ENCODE measurements at places on chromosomes 5 and 9. TPM values are rescaled to one million over a fixed set of nuclear protein-coding genes. Genes with fewer than 3 reads are reported as not detected.
A peak's percentile ranks its signal among the peaks of the same experiment; 100 is the strongest.

DNA sequence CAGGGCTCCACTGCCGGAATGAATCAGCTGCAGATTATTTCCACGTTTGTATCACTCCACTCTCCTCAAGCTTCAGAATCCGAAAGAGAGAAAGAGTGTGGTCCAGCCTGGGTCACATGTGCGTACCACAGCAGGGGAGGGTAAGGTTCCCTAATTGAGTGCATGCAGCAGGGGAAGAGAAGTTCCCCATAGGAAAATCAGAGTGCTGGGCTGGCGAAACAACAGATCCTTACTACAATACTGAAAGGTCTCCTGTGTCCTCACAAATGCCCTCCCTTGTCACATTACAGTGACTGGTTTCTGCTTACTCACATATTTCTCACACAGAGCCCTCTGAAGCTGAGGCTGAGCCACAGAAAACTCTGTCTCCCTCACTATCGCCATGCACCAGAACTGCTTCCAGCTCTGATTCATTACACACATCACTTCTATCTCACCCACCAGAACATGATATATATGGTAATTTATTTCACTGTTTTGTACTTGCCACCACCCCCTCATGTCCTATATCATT, 532.2 kb upstream of the TUSC1 start:
- DNase-seq = peak; percentile 26

GRCh38 chr5:132746954-132747615, at the start of gene CCNI2:
Gene CCNI2 (plus strand): TSS chr5:132747426. CDS start chr5:132747496, 70 bp downstream.
- peak; percentile 28 for DNase-seq

GRCh38 chr5:141637767-141638419, 1.1 kb downstream of the RELL2 start:
- no peak for DNase-seq

- DNase-seq = no peak
Measured at GRCh38 chr9:77453825-77454647, 194.1 kb downstream of the GNA14 start.

DNA sequence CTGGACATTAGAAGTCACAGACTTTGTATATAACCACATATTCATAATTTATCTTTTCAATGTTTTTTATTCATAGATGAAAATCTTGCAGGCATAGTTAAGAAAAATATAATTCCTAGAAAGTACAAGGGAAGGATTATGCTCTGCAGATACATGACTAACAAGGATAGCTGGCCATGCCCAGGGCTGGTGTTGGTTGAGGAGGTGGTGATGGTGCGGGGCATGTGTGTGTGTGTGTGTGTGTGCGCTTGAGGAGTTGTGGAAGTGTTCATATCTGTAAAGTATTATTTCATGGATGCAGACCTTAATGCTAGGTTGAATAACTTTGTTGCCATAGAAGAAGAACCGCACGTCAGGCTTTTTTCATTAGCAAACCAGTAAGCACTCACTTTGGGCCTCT, 1.3 kb downstream of the S1PR3 start:
- DNase-seq = no peak

- peak; percentile 26 for DNase-seq
Measured at GRCh38 chr9:81607593-81608288, 81.6 kb downstream of the TLE1 start.

DNA sequence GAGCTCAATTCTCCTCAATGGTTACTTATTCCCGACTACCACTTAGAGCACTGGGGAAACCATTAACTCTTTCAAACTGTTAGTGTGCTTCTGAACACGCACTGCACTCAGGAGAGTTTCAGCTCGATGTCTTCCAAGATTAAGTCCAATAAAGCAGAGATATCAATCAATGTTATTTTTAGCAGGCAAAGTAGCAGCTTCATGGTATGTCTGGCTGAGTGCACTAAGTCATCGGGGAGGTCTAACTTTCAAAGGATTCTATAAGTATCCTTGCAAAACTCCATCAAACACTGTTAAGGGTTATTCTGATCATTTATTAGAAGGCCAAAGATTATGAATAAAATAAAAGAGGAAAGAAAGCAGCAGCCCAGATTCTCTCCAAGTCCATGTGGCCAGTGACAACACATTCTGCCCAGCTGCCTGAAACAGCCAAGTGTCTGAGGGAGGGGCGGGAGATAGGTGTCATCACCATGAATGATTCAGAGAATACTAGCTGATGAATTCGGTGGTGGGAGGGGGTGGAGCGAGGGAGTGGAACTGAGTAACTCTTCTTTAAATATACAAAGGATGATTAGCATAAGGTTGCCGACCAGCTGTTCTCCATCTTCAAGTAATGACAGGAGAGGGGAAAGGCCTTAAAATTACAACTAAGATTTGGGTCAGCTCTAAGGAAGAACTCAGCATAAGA, 21.3 kb downstream of the NREP start:
- DNase-seq = peak; percentile 92

DNA sequence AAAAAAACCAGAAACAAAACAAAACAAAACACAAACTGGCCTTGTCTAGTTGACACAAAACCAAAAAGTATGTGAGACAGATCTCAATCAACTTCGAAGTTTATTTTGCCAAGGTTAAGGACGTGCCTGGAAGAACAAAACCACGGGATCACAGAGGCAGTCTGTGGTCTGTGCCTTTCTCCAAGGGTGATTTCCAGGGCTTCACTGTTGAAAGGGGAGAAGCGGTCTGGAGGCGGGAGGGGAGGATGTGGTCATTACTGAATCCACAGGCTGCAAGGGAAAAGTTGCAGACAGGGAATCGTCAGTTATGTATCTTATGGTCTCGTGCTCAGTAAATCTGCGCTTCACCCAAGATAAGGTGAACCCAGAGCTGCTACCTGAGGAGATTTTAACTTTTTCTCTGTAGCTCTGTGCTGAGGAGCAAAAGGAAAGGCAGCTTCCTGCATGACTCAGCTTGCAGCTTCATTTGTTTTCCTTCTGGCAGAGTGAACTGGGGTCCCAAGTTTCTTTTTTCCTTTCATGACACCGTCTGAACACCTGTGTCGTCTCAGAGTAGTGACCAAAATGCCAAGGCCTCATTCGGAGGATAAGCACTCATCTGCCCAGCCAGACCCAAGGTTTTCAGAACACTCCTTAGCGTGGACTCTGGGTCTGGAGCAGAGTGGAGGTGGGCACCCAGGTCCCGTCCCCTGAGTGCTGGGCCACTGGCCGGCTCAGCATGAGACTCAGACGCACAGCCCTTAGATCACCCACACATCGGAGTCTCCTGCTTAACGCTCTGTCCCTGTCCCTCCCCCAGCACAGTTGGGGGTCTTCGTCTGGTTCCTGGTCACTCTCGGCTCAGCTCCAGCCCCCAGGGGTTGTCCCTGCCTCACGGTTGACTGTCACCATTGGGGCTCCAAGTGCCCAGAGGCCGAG, 25.9 kb downstream of the ROPN1L start:
- peak; percentile 91 for DNase-seq

- DNase-seq = no peak
Measured at GRCh38 chr9:69104830-69105527, 69.1 kb upstream of the TJP2 start.

DNA sequence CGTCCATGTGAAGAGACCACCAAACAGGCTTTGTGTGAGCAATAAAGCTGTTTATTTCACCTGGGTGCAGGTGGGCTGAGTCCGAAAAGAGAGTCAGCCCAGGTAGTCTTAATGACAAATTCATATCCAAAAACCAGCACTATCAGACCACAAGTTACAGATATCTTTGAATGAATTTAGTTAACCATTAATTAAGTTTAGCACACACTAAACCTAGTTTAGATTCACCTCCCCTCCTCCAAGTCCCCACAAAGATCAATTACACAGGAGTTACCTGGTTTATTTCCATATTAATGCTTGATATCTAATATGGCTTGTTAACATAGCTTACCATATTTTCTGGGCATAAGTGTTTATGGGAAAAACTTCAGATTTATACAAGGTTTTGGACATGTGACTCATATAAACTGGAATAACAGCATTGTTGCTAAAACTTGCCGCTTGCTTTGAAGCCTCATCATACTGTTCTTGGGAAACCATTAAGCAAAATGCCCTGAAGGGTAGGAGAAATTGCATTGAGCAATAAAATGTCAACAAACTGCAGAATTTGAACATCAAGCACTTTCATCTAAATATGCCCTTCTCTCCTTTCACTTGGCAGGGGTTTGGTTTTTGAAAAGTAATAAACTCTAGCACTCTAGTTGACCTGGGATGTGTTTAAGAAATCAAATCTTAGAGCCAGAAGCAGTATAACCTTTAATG, 166.9 kb downstream of the SNCAIP start:
- DNase-seq = peak; percentile 46

DNA sequence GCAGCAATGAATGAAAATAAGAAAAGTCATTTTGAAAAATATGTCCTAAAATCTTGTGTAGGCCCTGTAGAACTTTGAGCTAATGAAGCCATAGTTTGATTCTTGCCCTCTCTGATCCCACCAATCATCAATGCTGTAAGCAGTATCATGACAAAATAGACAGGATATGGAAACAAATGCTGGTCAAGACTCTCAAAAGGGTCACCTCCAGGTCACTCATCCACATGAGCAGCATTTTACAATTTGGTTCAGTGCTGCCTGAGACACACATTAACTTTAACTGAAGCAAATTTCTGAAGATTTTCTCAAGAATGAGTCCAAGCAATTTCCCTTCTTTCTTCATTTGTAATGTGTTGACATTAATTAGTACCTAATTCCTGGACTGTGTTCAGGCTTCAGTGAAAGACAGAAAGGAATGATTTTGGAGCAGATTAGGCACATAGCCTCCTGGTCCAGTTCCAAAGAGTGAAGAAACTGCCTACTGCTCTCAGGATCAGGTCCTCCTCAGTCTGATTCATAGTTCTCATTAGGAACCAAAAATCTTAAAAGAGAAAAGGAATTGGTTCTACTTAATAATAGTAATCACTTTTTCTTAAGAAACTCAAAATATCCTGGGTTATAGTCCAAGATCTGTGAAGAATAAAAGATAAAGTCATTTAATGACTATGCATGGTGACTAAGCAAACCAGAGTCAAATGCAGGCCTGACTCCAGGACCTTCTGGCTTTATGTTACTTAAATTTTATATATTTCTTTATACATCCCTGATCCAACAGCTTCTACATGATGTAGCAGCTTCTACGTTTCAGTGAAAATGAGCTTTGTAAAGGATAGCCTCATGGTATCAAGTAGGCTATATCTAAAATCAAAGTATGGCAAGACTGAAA, 192.1 kb upstream of the RGMB start:
- DNase-seq = peak; percentile 56

- DNase-seq = peak; percentile 81
Measured at GRCh38 chr5:147782110-147783028, at the start of gene JAKMIP2. Gene JAKMIP2 (minus strand): TSS chr5:147782728. CDS start chr5:147671806, 110,922 bp downstream.

GRCh38 chr5:43063721-43064171, 23.6 kb upstream of the ANXA2R start:
- DNase-seq = peak; percentile 43

GRCh38 chr5:178346607-178347334, 114.2 kb upstream of the PHYKPL start:
- DNase-seq = no peak

DNA sequence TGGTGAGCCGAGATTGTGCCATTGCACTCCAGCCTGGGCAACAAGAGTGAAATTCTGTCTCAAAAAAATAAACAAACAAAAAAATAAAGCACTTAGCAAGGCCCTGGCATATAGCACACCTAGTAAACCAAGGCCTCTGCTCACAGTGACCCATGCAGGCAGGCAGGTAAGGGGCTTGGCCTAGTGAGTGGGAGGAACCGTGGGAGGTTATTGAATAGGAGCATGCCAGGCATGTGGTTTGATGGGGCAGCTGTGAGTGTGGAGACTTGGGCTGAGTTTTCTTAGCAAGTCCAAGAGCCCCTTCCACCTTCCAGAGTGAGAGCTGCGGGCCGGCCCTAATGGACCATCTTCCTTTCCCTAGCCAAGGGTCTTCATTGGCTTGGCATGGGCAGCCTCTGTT, 4.5 kb upstream of the NDST1 start:
- no peak for DNase-seq

- no peak for DNase-seq
Measured at GRCh38 chr5:5719292-5719691, 296.8 kb downstream of the ICE1 start.

- no peak for DNase-seq
Measured at GRCh38 chr5:174307031-174307408, 261.5 kb downstream of the NSG2 start.

DNA sequence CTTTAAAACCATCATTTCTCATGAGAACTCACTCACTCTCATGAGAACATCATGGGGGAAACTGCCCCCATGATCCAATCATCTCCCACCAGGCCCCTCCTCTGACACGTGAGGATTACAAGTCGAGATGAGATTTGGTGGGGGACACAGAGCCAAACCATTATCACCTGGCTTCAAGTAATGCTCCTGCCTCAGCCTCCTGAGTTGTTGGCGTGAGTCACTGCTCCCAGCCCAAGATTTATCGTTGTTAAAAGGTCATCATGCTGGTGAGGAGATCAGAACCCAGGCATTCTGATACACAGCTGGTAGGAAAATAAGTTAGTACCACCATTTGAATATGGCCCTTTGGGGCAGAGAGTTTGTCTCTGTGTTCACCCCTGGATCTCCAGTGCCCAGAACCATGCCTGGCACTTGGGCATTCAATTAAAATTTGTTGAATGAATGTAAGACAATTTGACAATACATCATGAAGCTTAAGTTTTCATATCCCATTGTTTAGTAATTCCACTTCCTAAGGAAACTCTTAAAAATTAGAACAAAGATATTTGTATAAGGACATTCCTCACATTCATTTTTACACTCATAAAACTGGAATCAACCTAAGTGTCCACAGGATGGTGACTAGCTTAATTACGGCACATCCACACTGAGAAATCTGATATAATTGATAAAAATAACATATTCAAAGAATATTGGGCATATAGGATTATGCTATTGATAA, 58.0 kb upstream of the COL15A1 start:
- peak; percentile 36 for DNase-seq

DNA sequence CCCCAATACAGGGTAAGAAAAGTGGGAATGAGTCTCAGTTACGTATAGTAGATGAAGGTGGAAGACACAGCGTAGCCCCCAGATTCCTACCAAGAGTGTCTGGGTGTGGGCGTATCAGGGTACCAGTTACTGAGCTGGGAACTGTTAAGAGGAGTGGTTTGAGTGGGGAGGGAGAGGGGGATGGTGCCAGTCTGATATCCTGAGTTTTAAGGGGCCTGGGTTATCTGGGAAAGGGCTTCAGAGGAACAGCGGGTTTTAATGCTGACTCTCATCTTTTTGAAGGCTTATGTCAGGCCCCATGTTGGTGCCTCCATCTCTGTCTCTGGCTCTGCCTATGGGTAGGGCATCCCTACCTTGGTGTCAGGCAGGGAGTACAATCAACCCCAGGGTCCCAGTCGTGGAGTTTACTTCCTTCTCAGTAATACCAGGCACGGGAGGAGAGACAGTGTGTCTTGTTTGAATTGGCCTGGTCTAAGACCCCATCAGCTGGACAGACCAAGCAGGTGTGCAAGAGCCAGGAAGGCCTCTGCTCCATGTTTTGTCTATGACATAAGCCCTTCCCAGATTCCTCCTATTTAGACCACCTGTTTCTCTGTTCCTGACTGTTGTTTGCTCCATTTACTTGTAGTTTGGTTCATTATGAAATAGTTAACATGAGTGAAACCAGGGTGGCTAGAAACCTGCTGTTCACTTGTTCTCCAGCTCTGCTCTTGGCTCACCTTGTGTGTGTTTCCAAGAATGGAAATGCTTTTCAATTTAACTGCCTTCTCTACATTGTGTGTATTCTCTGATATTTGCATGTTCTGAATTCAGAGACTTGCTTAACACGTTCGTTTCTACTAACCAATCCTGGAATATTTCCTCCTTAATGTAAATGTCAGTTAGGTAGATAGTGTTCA, 125.6 kb downstream of the DAB2IP start:
- no peak for DNase-seq

The WDR41 gene
- total RNA-seq = 65.0 TPM

The GHR gene
- 0.57 TPM for total RNA-seq

The CDO1 gene
- total RNA-seq = 0.05 TPM

The DDX4 gene
- total RNA-seq = not detected

The PCDHGC5 gene
- total RNA-seq = 2.0 TPM

The ABO gene
- not detected for total RNA-seq

The NIPAL4 gene
- 0.44 TPM for total RNA-seq

The PRSS3 gene
- total RNA-seq = 3.1 TPM
